ENCODE measurements at places on chromosomes 6 and 20.

DNA sequence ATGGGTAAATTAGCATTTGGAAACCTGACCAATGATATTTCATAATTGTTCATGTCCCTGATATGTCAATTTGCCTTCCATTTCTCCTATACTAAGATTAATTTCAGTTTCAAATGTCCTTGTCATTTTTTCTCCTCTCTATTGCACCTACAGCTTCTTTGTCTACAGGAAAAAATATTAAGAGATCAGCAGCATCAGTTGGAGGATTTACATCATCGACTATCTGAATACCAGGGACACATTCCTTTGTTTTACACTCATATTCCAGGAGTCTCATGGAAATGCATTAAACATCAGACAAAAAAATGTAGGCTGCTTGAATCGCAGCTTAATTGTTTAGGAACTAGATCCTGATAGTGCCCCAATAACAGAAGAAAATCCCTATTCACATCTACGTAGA is 188.2 kb downstream of the PRKN start:
- no peak for DNase-seq

DNA sequence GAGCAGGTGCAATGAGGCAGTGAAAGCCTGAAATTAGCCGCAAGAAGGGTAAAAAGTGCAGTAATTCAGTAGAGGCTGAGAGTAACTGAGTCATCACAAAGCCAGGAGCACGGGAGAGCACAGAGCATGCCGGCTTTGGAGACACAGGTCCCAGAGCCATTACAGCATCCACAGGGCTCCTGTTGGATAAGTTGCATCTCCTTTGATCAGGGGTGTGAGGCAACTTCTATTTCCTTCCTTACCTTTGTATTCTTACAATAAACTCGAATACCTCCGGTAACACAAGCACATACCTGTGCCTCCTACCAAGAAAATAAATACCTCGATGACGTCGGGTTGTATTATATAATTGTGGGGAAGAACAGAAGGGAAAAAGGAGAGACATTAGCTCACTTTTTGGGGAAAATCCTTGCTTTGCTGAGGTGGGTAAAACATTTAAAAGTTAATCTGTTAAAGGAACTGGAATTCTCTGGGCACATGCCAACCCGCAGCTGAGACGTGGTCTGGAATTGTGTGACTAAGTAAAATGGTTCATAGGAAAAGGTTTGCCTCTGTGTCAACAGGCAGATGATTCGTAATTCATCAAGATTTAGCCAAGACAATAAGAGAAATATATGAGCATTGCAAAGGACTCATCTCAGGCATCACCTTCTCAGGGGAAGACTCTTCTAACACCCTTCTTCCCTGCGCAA is 360.7 kb upstream of the ZFP64 start:
- DNase-seq, result no peak

GRCh38 chr20:38034108-38034649 is 633 bp downstream of the RPRD1B start:
- DNase-seq, result no peak

DNA sequence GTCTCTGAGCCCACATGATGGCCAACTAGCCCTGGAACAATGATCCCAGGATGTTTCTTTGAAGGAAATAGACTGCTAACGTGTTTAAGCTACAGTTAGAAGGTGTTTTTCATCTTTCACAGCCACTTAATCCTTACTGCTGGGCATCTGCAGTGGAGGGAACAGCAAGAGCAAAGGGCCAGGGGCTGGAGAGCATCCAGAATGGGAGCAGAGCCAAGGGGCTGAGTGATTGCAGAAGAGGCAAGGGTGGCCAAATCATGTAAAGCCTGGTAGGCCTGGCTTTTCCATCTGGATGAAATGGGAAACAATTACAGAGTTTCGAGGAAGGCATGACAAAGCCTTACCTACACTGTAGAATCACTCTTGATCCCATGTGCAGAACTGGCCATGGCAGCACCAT is 18.7 kb upstream of the LAMP5 start:
- DNase-seq, result no peak

DNA sequence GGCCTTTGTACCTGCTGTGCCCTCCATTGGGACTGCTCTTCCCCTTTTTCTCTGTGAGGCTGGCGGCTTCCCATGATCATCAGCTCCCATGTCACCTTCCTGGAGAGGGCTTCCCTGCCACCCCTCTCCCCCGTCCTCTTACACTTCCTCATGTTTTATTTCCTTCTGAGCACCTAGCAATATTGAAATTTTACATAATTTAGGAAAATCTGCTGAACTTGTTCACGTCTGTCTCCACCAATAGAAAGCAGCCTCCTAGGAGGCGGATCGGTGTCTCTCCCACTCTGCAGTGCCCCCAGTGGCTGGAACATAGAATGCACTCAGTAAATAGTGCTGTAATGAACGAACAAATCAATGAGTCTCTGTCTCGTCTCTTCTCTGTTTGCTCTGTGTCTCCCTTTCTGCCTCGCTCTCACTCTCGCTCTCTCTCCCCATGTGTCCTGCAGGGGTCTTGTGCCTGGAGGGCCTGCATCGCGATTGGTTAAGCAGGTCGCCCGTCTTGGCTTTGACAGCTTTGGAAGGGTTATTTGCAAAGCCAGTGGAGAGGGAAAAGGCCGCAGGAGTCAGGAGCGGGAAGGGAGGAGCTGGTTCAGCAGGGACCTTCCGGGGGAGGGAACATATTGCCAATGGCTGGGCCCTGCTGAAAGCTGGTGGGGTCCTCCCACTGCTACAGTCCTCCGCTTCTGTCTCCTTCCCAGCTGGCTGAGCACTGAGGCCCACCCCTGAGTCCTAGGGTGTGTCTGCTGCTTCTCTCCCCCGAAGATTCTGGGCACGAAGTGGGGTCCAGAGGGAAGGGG is 12.1 kb upstream of the OCSTAMP start:
- DNase-seq, result peak; percentile 85

- no peak for DNase-seq
These were observed 21.5 kb downstream of the MANBAL start for GRCh38 chr20:37310951-37311350.

DNA sequence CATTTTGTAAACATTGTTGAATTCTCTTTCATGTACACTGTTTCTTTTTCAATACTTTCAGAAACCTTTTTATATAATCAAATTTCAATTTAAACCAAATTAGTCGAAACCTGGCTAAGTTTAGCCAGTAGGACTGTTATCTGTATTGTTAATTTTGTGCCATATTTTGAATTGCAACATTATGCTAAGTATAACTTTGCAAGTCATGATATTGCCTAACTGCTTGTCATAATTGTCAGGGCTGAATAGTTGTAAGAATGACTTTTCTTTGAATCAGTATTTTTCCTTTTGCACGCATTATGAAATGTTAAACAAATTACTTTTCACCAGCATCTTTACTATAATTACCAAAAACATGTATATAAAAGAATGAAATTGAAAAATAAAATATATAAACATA is 82.7 kb downstream of the SAMD3 start:
- no peak for DNase-seq

- no peak for DNase-seq
These were observed 304.9 kb downstream of the CDH26 start for GRCh38 chr20:60262967-60263603.

DNA sequence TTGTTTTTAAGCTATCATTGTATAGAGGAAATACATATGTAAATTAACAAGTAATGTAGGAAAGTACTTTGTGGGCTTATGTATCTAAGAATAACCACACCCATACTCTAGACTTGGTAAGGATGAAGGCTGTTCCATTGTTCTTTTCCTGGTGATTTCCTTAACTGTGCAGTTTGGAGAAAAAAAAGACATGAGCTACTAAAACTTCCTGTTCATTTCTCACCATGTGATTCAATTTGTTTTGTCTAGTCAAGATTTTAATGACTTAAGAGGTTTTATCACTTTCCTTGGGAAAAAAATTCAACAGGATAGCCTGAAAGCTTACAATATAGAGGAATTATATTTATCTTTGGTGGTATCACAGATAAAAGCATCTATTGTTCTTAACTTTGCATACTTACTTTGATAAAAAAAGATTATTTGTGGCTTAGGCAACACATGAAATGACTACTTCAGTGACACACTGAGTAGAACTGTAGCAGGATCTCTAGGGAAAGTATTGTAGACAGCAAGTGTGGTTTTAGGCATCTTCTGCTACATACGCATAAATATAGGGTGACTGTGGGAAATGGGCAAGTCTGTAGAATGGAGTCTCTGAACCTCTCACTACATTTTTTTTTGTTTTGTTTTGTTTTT is 80.3 kb downstream of the GJA1 start:
- no peak for DNase-seq

GRCh38 chr6:145602726-145603326 is 132.5 kb downstream of the EPM2A start:
- DNase-seq, result no peak

GRCh38 chr6:166007349-166008263 is 160.0 kb downstream of the TBXT start:
- peak; percentile 79 for DNase-seq

GRCh38 chr6:150587637-150588036 is 12.0 kb upstream of the PLEKHG1 start:
- DNase-seq, result no peak

- no peak for DNase-seq
These were observed 210.4 kb downstream of the ALDH8A1 start for GRCh38 chr6:134739299-134740026.

- DNase-seq, result no peak
These were observed 447.0 kb upstream of the CDH4 start for GRCh38 chr20:60804918-60805630.

DNA sequence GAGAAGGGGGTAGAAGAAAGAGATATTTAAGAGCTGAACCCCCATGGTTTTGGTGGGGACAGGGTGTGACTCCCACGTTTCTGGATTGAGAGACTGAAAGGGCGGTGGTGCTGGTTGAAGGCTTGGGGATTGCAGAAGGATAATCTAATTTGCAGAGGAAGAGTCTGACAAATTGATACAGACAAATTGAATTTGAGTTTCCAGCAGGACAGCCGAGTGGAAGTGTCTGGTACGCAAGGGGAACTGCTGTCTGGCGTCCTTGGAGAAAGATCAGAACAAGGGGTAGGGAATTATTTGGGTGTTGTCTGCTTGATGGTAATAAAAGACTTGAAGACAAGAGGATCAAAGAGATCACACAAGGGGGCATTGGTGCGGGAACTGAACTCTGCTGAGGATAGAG is 40.5 kb upstream of the MDGA1 start:
- no peak for DNase-seq

DNA sequence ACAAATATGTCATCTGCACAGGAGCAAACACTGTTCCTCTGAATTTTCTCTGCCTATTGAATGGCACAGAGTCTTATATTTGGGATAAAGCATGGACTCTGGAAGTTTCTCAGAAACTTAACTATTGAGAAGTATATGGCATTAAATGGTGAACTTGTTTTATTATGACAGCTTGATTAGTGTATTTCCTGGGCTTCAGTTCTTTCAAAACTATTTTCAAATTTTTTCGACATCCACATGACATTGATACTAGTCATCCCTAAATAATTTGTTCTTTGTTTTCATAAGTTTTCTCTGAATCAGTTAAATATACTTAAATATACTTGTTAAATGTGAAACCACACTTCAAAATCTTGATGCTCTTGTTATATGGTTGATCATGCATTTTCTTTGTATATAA is 144.0 kb upstream of the TSHZ2 start:
- no peak for DNase-seq

- no peak for DNase-seq
These were observed 126.0 kb upstream of the PMEPA1 start for GRCh38 chr20:57835588-57836455.

- DNase-seq, result no peak
These were observed 110.3 kb downstream of the BMP7 start for GRCh38 chr20:57156011-57156729.

GRCh38 chr20:37786043-37786442 is 92.2 kb downstream of the CTNNBL1 start:
- DNase-seq, result no peak

DNA sequence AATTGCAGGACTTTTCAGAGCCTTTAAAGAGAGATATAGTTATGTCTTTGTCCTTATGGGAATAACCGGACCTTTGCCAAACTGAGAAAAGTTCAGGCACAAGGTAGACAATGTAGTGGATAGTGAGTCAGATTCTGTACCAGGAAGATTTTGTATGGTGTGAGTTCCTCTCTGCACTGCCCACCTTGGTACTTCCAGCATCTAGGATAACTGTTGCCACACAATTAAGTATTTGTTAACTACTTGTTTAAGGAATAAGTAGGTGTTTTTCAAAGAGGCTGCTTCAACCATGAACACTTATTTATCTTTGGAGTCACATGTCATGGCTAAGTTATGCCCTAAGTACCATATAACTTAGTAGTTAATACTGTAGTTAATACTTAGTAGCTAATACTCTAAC is 131.8 kb upstream of the DOK5 start:
- DNase-seq, result no peak

DNA sequence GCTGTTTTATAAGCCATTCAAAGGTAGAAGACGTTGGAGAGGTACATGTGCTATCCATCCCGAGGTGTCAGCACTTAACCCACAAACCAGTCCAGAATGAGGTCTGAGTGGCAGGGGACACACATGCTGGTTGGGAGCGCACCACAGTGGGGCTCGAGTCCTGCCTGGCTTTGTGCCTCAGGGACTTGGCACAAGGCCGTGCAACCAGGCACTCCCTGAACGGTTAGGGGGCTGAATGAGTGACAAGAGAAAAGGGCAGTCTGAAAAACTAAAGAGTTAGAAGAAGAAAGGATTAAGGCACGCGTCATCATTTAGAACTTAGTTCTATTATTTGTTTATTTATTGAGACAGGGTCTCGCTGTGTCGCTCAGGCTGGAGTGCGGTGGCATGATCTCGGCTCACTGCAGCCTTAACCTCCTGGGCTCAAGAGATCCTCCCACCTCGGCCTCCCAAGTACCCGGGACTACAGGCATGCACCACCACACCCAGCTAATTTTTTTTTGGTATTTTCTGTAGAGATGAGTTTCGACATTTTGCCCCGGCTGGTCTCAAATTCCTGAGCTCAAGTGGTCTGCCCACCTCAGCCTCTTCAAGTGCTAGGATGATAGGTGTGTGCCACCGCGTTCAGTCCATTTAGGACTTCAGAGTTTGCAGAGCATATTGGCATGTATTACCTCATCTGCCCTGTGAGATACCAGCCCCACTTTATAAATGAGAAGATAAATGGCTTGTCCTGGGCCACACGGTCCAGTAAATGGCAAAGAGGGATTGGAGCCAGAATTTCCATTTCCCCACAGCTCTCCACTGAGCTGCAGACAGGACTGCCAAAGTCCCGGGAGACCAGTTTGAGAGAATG is 47.4 kb upstream of the IRF4 start:
- DNase-seq, result no peak

GRCh38 chr20:46022411-46023147 is 6.4 kb upstream of the SLC12A5 start:
- DNase-seq, result no peak

DNA sequence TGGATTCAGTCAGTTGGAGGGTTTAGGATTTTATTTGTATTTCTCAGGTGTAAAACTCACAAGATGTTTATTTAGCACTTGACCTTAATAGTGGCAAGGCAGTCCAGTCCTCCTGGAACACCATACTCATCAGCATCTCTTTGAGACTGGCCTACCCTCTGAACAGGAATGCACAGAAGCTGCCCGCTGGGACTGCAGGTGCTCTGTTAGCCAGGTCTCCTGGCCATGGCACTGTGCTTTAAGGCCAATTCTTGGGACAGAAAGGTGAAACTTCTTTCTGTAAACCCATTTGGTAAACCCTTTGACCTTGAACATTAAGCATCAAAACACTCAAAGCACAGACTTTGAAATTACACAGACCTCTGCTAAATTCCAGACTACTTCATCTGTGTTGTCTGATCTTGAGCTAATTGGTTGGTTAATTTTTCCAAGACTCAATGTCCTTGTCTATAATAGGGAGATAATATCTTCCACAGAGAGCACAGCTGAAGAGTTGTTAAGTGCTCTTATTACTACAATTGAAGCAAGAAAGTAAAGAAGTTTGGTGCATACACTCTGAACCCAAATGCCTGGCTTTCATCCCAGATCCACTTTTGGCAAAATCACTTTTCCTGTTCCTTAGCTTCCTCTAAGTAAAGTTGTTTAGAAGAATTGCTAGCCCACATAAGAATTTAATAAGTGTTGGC is 54.9 kb upstream of the NT5E start:
- no peak for DNase-seq

Data from left hindlimb (tissue), 1 donor.